Suprapubic skin (tissue), 4 donors: ENCODE measurements at places on chromosomes 2 and 18. TPM values are rescaled to one million over a fixed set of nuclear protein-coding genes. Genes with fewer than 3 reads are reported as not detected.

- H3K36me3 ChIP-seq, result no peaks in the 10 kb centered on the region
- no peak for DNase-seq
- H3K27ac ChIP-seq, result no peak overlapping the region
- H3K4me3 ChIP-seq, result no peak overlapping the region
- no peaks in the 10 kb centered on the region for H3K27me3 ChIP-seq
Observed at GRCh38 chr18:32980896-32981295, 208.1 kb upstream of the KLHL14 start.

DNA sequence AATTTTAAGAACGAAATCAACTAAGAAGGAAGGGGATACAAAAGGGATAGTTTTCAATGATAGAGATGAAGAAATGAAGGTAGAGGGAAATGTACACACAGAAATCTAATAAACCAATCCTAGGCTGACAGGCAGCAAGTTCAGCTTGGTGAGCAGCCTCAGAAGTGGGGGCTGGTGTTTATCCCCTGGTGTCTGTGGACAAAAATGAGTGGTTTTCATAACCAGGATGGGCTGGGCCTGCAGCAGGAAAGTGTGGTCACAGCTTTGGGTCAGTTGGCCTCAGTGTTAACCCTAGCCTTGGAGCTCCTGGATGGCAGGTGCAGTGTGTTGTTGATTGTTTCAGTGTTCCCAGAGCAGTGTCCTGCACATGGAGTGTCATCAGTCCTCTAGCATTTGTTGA is 14.3 kb downstream of the IL18R1 start:
- peaks cover under 1% of the 10 kb centered on the region for H3K36me3 ChIP-seq
- H3K27me3 ChIP-seq, result no peaks in the 10 kb centered on the region
- H3K4me1 ChIP-seq, result no peaks in the 10 kb centered on the region

DNA sequence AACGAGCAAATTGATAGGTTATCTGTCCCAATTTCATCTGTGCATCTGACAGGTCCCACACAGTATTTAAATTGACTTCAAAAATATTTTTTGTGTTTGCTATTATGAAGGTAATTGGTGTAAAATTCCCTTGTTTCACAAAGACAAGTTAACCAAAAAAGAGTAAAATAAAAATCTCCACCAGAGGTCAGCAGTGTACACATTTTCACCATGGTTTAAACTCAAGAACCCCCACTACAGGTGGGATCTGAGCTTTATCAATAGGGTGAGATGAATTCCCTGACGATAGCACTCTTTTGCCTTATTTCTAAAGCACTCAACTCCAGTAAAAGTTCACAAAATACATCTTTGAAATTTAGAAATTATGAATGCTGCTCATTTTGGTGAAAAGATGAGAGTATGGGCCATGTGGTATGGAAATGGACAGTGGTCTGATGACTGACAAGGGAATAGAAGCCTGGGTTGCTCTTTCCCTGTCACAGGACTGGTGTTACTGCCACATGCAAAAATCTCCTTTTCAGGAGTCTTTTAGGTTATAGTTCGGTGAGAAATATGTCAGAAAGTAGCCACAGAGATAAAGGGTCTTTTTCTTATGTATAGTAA is 68.0 kb downstream of the SERPINB8 start:
- no peak for DNase-seq
- no peaks in the 10 kb centered on the region for H3K27me3 ChIP-seq
- H3K27ac ChIP-seq, result no peak overlapping the region
- no peak overlapping the region for H3K4me3 ChIP-seq
- no peaks in the 10 kb centered on the region for H3K36me3 ChIP-seq
- H3K4me1 ChIP-seq, result no peaks in the 10 kb centered on the region

Gene ST8SIA5
- not detected for total RNA-seq

- H3K4me1 ChIP-seq, result peaks cover 60% of the 10 kb centered on the region
- peak; percentile 76 for DNase-seq
- no peak overlapping the region for H3K27ac ChIP-seq
Observed at GRCh38 chr18:48545757-48546321, 7.0 kb downstream of the CTIF start.

- no peaks in the 10 kb centered on the region for H3K27me3 ChIP-seq
- no peak for DNase-seq
- H3K4me1 ChIP-seq, result no peaks in the 10 kb centered on the region
- no peaks in the 10 kb centered on the region for H3K36me3 ChIP-seq
- H3K27ac ChIP-seq, result no peak overlapping the region
Observed at GRCh38 chr2:114688241-114688640, 245.8 kb downstream of the DPP10 start.

Gene SMPD4
- total RNA-seq, result 52.7 TPM

GRCh38 chr2:58701688-58702301 is 460.7 kb upstream of the FANCL start:
- no peaks in the 10 kb centered on the region for H3K27me3 ChIP-seq
- no peak overlapping the region for H3K27ac ChIP-seq
- DNase-seq, result no peak
- H3K4me3 ChIP-seq, result no peak overlapping the region
- H3K4me1 ChIP-seq, result no peaks in the 10 kb centered on the region
- H3K36me3 ChIP-seq, result no peaks in the 10 kb centered on the region

Gene FZD7
- 31.3 TPM for total RNA-seq

Gene HOXD3
- 2.5 TPM for total RNA-seq

DNA sequence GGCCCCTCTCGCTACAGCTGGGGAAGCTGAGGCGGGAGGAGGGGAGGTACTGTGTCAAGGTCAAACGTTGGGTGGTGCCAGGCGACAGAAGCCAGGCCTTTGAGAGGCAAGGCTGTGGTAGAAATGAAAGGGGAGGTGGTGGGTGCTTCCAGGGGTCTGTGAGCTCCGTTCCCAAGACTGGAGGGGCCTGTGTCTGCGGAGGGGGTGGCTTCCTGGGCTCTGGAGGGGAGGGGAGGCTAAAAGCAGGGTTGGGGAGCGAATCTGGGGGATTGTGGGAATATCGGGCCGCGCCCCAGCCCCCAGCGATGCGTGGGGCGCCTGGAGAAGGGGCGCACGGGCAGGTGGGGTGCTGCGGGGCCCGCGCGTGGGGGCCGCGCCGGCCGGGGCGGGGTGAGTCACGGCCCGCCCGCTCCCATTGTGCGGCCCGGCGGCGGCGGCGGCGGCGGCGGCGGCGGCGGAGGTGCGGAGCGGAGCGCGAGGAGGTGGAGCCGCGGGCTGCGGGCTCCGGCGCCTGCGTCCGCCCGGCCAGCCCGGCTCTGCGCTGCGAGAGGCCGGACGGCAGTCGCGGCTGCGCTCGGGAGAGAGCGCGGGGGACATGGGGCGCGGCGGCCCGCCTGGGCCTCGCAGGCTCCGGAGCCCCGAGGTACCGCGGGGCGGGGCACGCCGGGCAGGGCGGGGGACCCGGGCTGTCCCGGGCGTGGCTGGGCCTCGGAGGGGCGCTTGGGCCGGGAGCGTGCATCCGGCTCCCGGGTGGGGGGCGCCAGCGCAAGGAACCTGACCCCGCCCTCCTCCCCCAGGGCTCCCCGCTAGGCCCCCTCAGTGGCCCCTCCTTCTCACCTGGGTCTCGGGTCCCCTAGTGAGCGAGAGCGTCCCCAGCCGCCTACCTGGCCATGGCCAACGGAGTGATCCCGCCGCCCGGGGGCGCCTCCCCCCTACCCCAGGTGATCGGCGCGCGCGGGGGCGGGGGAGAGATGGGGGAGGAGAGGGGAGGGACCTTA is at the start of gene SLC4A3:
TSS of gene SLC4A3 (plus strand) at position 528 of the 998 bp plus-strand sequence. CDS start at position 891, 363 bp downstream.
- no peak for DNase-seq
- peak within 1 kb of the TSS; percentile 69 for H3K4me3 ChIP-seq
- H3K27ac ChIP-seq, result no peak within 1 kb of the TSS
- peaks cover 2% of the 10 kb centered on the region for H3K36me3 ChIP-seq
- peaks cover 12% of the 10 kb centered on the region for H3K4me1 ChIP-seq

Gene CHAC2
- total RNA-seq, result 1.4 TPM

DNA sequence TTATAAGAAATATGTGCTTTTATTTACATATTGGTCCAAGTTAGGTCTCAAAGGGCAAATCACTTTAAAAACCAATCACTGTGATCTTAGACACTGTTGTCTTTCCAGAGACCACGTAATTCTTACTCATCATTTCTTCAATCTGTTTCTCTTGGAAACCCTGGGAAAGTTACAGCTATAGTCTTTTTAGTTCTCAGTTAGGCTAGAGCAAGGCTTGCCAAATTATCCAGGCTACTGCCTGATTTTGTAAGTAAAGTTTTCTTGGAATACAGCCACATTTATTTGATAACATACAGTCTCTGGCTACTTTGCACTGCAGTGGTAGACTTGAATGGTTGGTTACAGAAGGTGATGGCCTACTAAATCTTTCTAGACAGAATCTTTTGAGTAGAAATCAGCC is 106.0 kb downstream of the KIAA1328 start:
- H3K4me1 ChIP-seq, result no peaks in the 10 kb centered on the region
- no peak overlapping the region for H3K4me3 ChIP-seq
- DNase-seq, result no peak
- no peaks in the 10 kb centered on the region for H3K27me3 ChIP-seq
- H3K27ac ChIP-seq, result no peak overlapping the region

DNA sequence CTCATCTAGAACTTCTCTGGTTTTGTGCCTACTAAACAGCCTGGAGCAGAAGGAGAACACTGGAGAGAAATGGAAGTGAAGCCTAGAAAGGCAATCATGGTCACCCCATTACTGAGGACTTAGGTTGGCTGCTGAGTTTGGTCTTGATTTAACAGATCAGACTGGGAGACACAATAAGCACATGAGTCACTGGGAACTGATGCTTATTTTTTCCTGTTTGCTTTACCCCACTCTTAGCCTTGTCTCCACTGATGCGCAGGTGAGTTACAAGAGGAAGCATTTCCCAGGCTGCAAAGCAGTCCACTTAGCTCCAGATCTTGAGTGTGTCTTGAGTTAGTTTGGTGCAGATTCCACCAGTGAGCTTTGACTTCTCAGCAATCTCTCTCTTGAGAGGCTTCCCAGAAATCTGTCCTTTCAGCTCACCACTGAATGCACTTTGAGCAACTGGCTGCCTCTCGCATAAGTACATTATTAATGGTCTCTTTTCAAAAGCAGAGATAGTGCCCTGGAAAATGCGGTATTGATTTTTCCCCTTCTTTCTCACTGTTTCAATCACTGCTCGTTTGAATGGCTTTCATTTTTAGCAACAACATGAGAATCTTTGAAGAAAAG is 390.2 kb upstream of the SETBP1 start:
- no peak for DNase-seq
- H3K36me3 ChIP-seq, result no peaks in the 10 kb centered on the region
- no peaks in the 10 kb centered on the region for H3K4me1 ChIP-seq
- no peak overlapping the region for H3K4me3 ChIP-seq

DNA sequence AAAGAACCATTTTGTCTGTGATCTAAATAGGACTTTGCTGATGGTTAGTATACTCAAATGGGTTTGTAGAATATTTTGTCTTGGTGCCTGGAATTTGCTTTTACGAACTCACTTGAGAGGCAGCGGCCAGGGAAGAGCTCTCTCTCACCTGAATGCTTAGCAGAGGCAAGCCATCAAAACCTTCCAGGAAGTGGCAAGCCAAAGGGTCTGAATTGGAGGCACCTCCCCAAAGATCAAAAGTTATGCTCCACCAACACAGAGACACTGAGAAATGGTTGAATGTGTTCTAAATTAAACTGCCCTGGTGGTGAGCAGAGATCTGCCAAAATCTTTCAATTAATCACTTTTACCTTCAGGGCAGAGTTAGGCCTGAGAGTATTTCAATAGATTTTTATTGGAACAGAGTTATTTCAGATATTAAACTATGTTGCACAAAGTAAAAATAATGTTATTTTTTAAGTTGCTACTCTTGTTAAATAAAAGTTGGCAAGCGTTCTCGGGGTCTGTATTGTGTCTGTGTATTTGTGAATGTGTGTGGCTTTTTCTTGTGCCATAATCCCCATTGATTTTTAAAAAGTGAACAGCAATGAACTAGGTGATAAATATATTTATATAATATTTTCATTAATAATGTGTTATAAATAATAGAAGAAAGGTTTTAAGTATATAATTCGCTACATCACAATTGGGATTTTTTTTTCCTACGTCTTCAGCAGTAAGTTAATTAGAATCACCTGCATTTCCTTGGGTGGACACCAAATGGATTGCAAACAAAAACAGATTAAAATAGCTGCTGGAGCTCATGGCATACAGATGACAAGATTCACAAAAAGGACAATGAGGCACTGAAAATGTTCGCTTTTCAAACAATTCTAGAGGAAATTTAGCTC is 416.1 kb downstream of the ARHGAP15 start:
- no peak for DNase-seq
- peak overlapping the region; percentile 15 for H3K27ac ChIP-seq
- H3K4me1 ChIP-seq, result no peaks in the 10 kb centered on the region
- H3K27me3 ChIP-seq, result no peaks in the 10 kb centered on the region

- H3K4me3 ChIP-seq, result no peak overlapping the region
- no peak overlapping the region for H3K27ac ChIP-seq
- peaks cover 6% of the 10 kb centered on the region for H3K4me1 ChIP-seq
- no peaks in the 10 kb centered on the region for H3K27me3 ChIP-seq
Observed at GRCh38 chr2:65017335-65017734, 28.1 kb downstream of the SLC1A4 start.

DNA sequence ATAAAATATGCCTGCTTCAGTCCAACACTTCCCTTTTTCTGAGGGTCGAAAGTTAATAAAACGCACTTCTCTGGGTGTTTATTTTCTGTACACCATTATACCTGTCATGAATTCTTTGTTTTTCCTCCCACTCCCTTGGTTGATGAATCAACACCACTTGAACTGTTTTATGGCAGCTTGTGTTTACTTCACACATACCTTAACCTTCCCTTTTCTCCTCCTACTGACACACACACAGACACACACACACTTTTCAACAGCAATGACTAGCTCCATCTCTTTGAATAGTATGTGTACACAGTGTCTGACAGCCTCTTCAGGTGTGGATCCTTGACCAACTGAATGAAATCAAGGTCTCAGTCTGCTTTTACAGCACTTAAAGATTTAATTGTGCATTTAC is 91.3 kb downstream of the SATB2 start:
- no peak overlapping the region for H3K27ac ChIP-seq
- H3K4me1 ChIP-seq, result no peaks in the 10 kb centered on the region
- H3K4me3 ChIP-seq, result no peak overlapping the region

GRCh38 chr18:79935925-79936324 is 15.5 kb downstream of the SLC66A2 start:
- peak; percentile 35 for DNase-seq
- no peaks in the 10 kb centered on the region for H3K27me3 ChIP-seq
- peaks cover 60% of the 10 kb centered on the region for H3K36me3 ChIP-seq
- H3K27ac ChIP-seq, result no peak overlapping the region

GRCh38 chr18:43192408-43192807 is 76.9 kb upstream of the RIT2 start:
- H3K4me3 ChIP-seq, result no peak overlapping the region
- H3K36me3 ChIP-seq, result no peaks in the 10 kb centered on the region
- H3K27me3 ChIP-seq, result no peaks in the 10 kb centered on the region
- no peak overlapping the region for H3K27ac ChIP-seq
- DNase-seq, result no peak
- no peaks in the 10 kb centered on the region for H3K4me1 ChIP-seq

- H3K27ac ChIP-seq, result no peak overlapping the region
- H3K4me3 ChIP-seq, result no peak overlapping the region
- no peaks in the 10 kb centered on the region for H3K27me3 ChIP-seq
- H3K4me1 ChIP-seq, result no peaks in the 10 kb centered on the region
- H3K36me3 ChIP-seq, result no peaks in the 10 kb centered on the region
Observed at GRCh38 chr2:54321047-54321446, 65.0 kb upstream of the TSPYL6 start.

GRCh38 chr2:186734957-186735734 is 41.3 kb downstream of the FAM171B start:
- H3K27ac ChIP-seq, result no peak overlapping the region
- H3K4me1 ChIP-seq, result no peaks in the 10 kb centered on the region
- H3K27me3 ChIP-seq, result no peaks in the 10 kb centered on the region
- H3K36me3 ChIP-seq, result peaks cover 3% of the 10 kb centered on the region
- DNase-seq, result no peak
- H3K4me3 ChIP-seq, result no peak overlapping the region
